Prostate gland (tissue), 2 donors: ENCODE measurements at places on chromosomes 4 and X.

DNA sequence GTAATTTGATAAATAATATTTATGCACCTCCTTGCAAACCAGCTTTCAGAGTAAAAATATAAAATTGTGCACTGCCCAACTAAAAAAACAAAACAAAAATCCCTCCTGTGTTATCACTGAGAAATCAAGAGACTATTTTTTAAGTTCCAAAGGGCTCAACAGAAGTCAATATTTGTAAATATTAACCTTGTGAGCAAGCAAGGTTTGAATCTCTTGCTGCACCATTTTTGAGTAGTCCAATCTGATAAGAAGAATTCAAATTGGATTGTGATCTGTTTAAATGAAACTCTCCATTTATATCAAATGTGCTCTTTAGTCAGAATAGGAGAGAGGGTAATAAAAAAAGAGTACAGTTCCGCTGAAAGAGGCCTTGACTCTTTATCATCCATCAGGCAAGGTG is 520.2 kb downstream of the RAB28 start:
- H3K4me3 ChIP-seq = no peak overlapping the region
- H3K4me1 ChIP-seq = no peaks in the 10 kb centered on the region
- no peaks in the 10 kb centered on the region for H3K27me3 ChIP-seq
- no peak for DNase-seq
- no peaks in the 10 kb centered on the region for H3K36me3 ChIP-seq

GRCh38 chrX:45479835-45480422 is 279.3 kb upstream of the DIPK2B start:
- DNase-seq = no peak
- no peaks in the 10 kb centered on the region for H3K4me1 ChIP-seq
- H3K27me3 ChIP-seq = no peaks in the 10 kb centered on the region
- H3K27ac ChIP-seq = no peak overlapping the region
- no peaks in the 10 kb centered on the region for H3K36me3 ChIP-seq
- no peak overlapping the region for H3K4me3 ChIP-seq

DNA sequence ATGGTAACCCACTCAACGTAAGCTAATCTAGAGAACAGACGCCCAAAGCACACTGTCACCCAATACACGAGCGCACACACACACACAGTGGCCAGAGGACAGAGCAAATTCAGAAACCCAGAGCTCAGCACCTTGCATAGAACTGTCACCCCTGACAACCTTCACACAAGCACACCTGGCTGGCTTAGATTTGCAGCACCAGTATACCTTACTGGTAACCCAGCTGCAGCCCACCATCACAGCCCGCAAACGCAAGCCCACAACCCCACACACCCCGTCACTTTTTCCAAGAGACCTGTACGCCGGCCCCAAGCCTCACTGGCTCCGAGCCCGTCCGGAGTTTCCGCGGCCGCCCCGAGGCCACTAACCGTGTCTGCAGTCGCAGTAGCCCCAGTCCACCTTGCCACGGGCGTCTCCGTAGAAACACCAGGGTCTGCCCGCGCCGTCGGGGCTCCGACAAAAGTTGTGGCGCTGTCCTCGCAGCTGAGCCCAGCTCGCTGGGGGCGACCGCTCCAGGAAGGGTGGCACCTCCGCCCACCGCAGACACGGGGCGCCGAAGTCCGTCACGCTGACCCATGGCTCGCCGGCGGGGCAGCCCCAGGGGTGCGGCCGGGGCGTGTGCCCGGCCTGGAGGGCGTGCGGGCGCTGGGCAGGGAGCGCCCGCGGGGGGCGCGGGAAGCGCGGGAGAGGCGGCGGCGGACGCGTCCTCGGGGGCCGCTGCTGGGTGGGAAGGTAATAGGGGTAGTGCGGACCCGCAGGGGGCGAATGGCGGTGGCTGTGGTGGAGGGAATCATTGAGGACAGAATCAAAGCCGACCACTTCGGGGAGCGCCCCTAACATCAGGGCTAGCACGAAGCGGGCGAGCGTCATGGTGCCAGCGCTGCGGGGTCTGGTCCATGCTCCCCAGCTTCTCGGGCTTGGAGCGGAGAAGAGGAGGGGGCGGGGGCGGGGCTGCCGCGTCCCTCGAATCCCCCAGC is 664 bp downstream of the PRSS12 start:
- H3K27ac ChIP-seq = no peak overlapping the region
- H3K4me3 ChIP-seq = peak overlapping the region; percentile 38
- no peaks in the 10 kb centered on the region for H3K36me3 ChIP-seq
- H3K27me3 ChIP-seq = peaks cover under 1% of the 10 kb centered on the region

DNA sequence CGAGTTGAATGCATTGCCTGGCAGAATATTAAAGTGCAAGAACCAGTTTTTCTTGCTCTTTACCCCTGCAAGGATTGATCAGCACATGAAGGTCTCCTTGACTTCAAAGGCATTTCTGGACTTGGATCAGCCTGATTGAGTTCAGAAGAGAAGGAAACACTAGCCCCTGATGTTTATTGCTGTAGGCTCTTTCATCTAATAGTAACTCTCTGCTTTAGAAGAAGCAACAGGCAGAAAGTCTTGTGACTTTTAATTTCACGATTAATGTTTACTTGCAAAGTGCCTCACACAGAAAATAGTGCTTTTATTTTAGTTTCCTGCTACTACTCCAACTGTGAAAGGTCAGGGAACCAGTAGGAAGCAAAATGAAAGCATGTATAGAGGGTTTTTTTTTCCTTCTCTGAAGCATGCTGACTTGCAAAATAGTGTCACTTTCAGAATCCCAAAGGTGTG is 69.1 kb downstream of the PCDH7 start:
- H3K27ac ChIP-seq = no peak overlapping the region
- H3K4me1 ChIP-seq = no peaks in the 10 kb centered on the region
- H3K4me3 ChIP-seq = no peak overlapping the region
- H3K27me3 ChIP-seq = no peaks in the 10 kb centered on the region

GRCh38 chrX:15059474-15059873 is 186.3 kb downstream of the MOSPD2 start:
- no peaks in the 10 kb centered on the region for H3K27me3 ChIP-seq
- no peaks in the 10 kb centered on the region for H3K4me1 ChIP-seq
- H3K36me3 ChIP-seq = no peaks in the 10 kb centered on the region
- H3K27ac ChIP-seq = no peak overlapping the region
- no peak for DNase-seq

- H3K4me3 ChIP-seq = no peak overlapping the region
- no peak for DNase-seq
- H3K27ac ChIP-seq = no peak overlapping the region
- H3K36me3 ChIP-seq = no peaks in the 10 kb centered on the region
Measured at GRCh38 chr4:52142816-52143215, 91.7 kb downstream of the SPATA18 start.

GRCh38 chrX:110181459-110182137 is 136.3 kb downstream of the AMMECR1 start:
- no peak overlapping the region for H3K27ac ChIP-seq
- no peaks in the 10 kb centered on the region for H3K27me3 ChIP-seq
- H3K4me3 ChIP-seq = no peak overlapping the region
- H3K36me3 ChIP-seq = no peaks in the 10 kb centered on the region

- H3K27ac ChIP-seq = no peak overlapping the region
- no peaks in the 10 kb centered on the region for H3K36me3 ChIP-seq
- no peak overlapping the region for H3K4me3 ChIP-seq
- no peaks in the 10 kb centered on the region for H3K27me3 ChIP-seq
Measured at GRCh38 chrX:77930581-77930980, 20.1 kb downstream of the ATP7A start.

DNA sequence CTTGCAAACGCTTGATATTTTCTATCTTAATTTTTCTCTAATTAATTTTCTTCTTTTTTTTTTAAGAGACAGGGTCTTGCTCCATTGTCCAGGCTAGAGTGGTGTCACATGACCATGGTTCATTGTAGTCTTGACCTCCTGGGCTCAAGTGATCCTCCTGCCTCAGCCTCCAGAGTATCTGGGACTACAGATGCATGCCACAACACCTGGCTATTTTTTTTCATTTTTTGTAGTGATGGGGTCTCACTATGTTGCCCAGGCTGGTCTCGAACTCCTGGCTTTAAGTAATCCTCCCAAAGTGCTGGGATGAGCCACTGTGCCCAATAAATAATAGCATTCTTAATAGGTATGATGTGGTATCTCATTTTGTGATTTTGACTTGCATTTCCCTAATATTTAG is 18.2 kb downstream of the SHROOM3 start:
- no peak overlapping the region for H3K27ac ChIP-seq
- H3K36me3 ChIP-seq = no peaks in the 10 kb centered on the region
- no peaks in the 10 kb centered on the region for H3K27me3 ChIP-seq
- no peak overlapping the region for H3K4me3 ChIP-seq
- no peaks in the 10 kb centered on the region for H3K4me1 ChIP-seq

GRCh38 chrX:72255445-72255844 is 16.6 kb upstream of the ERCC6L start:
- no peaks in the 10 kb centered on the region for H3K27me3 ChIP-seq
- DNase-seq = no peak
- H3K4me3 ChIP-seq = no peak overlapping the region
- no peaks in the 10 kb centered on the region for H3K4me1 ChIP-seq

GRCh38 chr4:127832585-127832984 is 48.1 kb upstream of the PLK4 start:
- no peaks in the 10 kb centered on the region for H3K36me3 ChIP-seq
- no peak overlapping the region for H3K4me3 ChIP-seq
- H3K27ac ChIP-seq = no peak overlapping the region
- H3K27me3 ChIP-seq = no peaks in the 10 kb centered on the region

- H3K4me1 ChIP-seq = no peaks in the 10 kb centered on the region
- H3K27ac ChIP-seq = no peak overlapping the region
- no peaks in the 10 kb centered on the region for H3K36me3 ChIP-seq
- no peak overlapping the region for H3K4me3 ChIP-seq
- no peaks in the 10 kb centered on the region for H3K27me3 ChIP-seq
- DNase-seq = no peak
Measured at GRCh38 chr4:64796581-64796980, 387.3 kb upstream of the TECRL start.

DNA sequence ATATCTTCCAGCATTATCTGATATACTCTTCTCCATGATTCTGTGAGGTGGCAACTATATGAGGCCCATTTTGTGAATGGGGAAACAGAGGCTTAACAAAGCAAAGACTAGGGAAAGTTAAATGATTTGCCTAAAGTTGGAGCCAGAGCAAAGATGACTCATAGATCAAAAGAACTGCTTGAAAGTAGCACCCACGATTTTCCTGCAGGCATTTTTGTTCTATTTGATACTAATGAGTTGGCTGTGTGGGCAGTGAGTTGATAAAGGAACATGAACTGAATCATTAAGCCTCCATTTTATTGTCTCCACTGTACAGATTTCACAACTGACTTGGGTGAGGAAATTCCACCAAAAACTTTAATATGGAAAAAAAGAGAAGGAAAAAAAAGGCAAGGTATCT is 138.9 kb upstream of the IGFBP7 start:
- no peaks in the 10 kb centered on the region for H3K36me3 ChIP-seq
- DNase-seq = no peak
- no peaks in the 10 kb centered on the region for H3K27me3 ChIP-seq
- no peaks in the 10 kb centered on the region for H3K4me1 ChIP-seq
- H3K27ac ChIP-seq = no peak overlapping the region
- H3K4me3 ChIP-seq = no peak overlapping the region

DNA sequence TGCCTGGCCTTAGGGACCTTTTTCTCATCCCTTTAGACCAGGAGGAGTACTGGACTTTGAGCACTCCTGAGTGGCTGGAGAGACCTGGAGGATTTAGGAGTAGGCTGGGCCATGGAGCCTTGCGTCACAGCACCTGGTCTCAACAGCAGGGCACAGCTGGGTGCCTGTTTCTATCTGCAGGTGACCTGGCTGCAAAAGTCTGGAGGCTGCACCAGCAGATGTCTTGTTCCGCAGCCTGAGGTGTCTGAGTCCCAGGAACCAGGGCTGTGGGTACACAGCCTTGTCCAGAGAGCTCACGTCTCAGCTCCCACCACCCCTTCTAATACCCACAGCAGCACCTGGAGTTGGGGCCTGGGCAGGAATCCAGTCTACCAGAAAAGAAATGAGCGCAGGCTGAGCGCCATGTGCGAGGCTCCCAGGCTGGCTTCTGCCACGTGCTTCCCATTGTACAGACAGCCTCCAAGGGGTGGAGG is 5.0 kb upstream of the NSD2 start:
- no peak for DNase-seq
- H3K4me1 ChIP-seq = peaks cover 2% of the 10 kb centered on the region
- H3K4me3 ChIP-seq = no peak overlapping the region
- H3K27ac ChIP-seq = no peak overlapping the region
- no peaks in the 10 kb centered on the region for H3K36me3 ChIP-seq

GRCh38 chr4:78653655-78654054 is 102.1 kb downstream of the ANXA3 start:
- no peaks in the 10 kb centered on the region for H3K27me3 ChIP-seq
- no peaks in the 10 kb centered on the region for H3K4me1 ChIP-seq
- H3K36me3 ChIP-seq = no peaks in the 10 kb centered on the region
- H3K4me3 ChIP-seq = no peak overlapping the region

GRCh38 chrX:122055979-122056715 is 1008.7 kb downstream of the GLUD2 start:
- H3K4me1 ChIP-seq = no peaks in the 10 kb centered on the region
- DNase-seq = no peak
- H3K4me3 ChIP-seq = no peak overlapping the region
- no peaks in the 10 kb centered on the region for H3K36me3 ChIP-seq

- H3K4me3 ChIP-seq = no peak overlapping the region
- H3K4me1 ChIP-seq = no peaks in the 10 kb centered on the region
- H3K36me3 ChIP-seq = no peaks in the 10 kb centered on the region
- no peaks in the 10 kb centered on the region for H3K27me3 ChIP-seq
- no peak overlapping the region for H3K27ac ChIP-seq
- no peak for DNase-seq
Measured at GRCh38 chrX:153645921-153646488, 998 bp upstream of the DUSP9 start.

DNA sequence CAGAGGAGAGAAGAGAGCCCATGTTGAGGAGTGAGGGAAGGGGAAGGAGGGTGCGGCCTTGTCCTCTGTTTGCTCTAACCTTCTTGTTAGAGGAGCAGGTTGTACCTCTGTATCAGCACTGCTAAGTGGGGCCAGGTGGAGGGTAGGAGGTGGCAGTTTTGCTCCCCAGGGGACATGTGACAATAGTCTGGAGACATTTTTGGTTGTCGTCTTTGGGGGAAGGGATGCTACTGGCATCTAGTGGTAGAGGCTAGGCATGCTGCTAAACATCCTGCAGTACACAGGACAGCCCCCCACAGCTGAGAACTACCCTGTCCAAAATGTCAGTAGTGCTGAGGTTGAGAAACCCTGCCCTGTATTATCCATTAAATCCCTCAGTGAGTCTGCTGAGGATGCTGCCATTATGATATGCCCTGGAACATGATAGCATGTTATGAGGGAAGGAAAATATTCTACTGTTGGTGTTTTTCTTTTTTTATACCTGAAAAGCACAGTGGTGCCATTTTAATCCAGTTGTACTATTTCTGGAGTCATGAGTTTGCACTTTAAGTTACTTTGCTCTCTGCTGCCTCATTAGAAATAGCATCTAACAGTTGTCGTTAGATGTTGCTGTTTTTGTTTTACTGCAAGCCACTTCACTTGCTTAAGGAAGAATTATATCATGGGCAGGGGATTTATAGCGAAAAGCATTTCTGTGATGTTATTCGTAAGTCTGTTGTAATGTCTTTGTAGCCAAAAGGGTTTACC is 90.6 kb downstream of the LRP2BP start:
- H3K4me1 ChIP-seq = no peaks in the 10 kb centered on the region
- no peak overlapping the region for H3K27ac ChIP-seq
- DNase-seq = no peak
- H3K27me3 ChIP-seq = no peaks in the 10 kb centered on the region
